Activated T-cell treated with anti-CD3 and anti-CD28 coated beads, Interleukin-2, amount 50 U/mL, for 24 hours (primary cell): ENCODE measurements at places on chromosomes 2 and 18.

DNA sequence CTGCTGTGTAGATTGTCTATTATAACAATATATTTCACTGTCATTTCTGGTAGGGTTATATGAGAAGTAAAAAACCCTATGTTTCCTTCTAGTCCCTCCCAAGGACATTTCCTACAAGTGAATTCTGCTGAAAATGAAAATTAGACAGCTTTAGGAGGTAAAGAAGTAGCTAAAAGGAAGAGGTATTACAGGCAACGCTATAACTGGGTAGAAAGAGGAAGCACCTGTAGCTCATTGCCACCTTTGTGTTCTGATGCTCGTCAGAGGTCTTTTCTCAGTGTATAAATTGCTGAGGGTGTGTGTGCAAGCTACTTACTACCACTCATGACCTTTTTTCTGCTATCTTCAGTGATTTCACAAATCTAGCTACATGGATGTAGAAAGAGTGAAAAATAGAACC lies 1.4 kb downstream of the DNAJC10 start:
- H3K4me1 ChIP-seq: peaks cover 4% of the 10 kb centered on the region
- no peak overlapping the region for H3K4me3 ChIP-seq
- peaks cover 27% of the 10 kb centered on the region for H3K36me3 ChIP-seq
- no peaks in the 10 kb centered on the region for H3K27me3 ChIP-seq

- H3K27ac ChIP-seq: no peak overlapping the region
- no peaks in the 10 kb centered on the region for H3K27me3 ChIP-seq
- H3K4me3 ChIP-seq: no peak overlapping the region
- DNase-seq: no peak
- H3K36me3 ChIP-seq: no peaks in the 10 kb centered on the region
Observed at GRCh38 chr2:30181176-30181575, 34.4 kb downstream of the YPEL5 start.

DNA sequence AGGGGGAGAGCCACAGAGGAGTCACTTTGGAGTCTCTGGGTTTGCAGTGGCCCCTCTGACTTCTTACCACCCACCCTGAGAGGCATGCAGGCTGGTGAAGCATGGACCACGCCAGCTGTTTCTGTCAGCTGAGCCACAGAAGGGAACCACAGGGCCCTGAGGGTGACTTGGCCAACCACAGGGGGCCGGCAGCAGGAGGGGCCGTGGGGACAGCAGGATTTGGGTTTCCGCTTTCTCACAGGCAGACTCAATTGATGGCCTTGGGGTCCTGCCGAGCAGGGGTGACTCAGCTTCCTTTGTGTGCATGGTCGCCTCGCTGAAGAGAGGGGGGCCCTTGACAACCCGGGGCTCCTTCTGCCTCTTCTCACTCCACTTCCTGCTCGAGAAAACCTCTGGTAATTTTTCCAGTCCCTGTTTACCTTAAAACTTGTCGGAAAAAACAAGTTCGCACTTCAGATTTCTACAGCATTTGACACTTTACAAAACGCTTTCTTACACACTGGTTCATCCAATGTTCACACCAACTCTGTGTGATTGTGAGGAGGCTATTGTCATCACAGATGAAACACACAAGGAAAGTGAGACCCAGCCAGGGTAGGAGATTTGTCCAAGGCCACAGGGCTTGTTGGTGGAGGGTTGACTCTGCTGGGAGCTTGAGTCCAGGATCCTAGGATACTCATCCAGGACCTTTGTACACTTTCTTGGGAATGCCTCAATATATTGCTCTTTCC lies 311.2 kb downstream of the LPIN1 start:
- peaks cover 6% of the 10 kb centered on the region for H3K27me3 ChIP-seq
- H3K36me3 ChIP-seq: no peaks in the 10 kb centered on the region
- DNase-seq: peak; percentile 47

GRCh38 chr2:65678779-65679391 lies 246.5 kb upstream of the SPRED2 start:
- DNase-seq: no peak
- H3K4me3 ChIP-seq: no peak overlapping the region
- no peak overlapping the region for H3K27ac ChIP-seq
- H3K27me3 ChIP-seq: peaks cover 22% of the 10 kb centered on the region

- no peak overlapping the region for H3K4me3 ChIP-seq
- H3K4me1 ChIP-seq: peaks cover 3% of the 10 kb centered on the region
- H3K27ac ChIP-seq: no peak overlapping the region
- peaks cover 95% of the 10 kb centered on the region for H3K36me3 ChIP-seq
- H3K27me3 ChIP-seq: no peaks in the 10 kb centered on the region
- DNase-seq: no peak
Observed at GRCh38 chr2:182763311-182763912, 47.4 kb downstream of the DNAJC10 start.

GRCh38 chr2:105438104-105438929 lies 39.5 kb upstream of the FHL2 start:
- no peaks in the 10 kb centered on the region for H3K36me3 ChIP-seq
- no peaks in the 10 kb centered on the region for H3K4me1 ChIP-seq
- H3K27ac ChIP-seq: no peak overlapping the region
- no peak overlapping the region for H3K4me3 ChIP-seq
- no peak for DNase-seq

DNA sequence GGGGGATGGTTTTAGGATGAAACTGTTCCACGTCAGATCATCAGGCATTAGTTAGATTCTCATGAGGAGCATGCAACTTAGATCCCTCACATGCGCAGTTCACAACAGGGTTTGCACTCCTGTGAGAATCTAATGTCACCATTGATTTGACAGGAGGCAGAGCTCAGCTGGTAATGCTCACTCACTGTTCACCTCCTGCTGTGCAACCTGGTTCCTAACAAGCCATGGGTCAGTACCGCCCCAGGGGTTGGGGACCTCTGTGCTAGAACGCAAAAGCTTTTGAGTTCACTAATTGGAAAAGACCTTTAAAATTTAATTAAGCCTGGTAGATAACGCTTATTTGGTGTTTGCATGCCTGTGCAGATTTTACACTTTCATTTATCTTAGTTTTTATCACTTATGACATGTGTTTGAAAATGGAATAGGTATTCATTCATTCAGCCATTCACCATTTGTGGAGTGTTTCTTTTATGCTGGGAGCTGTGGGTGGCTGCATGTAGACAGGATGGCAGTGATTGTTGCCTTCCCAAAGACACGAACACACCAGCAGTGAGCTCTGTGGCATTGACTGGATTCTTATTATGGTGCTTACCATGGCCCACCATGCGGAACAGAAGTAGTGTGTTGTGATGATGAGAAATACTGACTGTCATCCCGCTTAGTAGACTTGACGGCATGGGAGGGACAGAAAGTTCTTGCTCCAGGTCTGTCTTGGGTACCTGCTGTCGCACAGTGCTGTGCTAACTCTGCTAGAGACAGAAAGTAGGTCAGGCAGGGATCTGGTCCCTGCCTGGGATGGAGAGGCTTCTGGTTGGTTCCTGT lies 6.4 kb downstream of the RAB31 start:
- no peak overlapping the region for H3K4me3 ChIP-seq
- no peak overlapping the region for H3K27ac ChIP-seq
- H3K4me1 ChIP-seq: peaks cover 14% of the 10 kb centered on the region
- DNase-seq: no peak
- H3K27me3 ChIP-seq: peaks cover 70% of the 10 kb centered on the region

- H3K4me3 ChIP-seq: peak overlapping the region; percentile 64
- DNase-seq: no peak
- peak overlapping the region; percentile 88 for H3K27ac ChIP-seq
- H3K4me1 ChIP-seq: peaks cover 13% of the 10 kb centered on the region
- no peaks in the 10 kb centered on the region for H3K36me3 ChIP-seq
Observed at GRCh38 chr2:127226132-127226519, 6.0 kb upstream of the CYP27C1 start.

GRCh38 chr2:11500702-11501303 lies 33.0 kb upstream of the GREB1 start:
- H3K36me3 ChIP-seq: no peaks in the 10 kb centered on the region
- H3K27me3 ChIP-seq: peaks cover 34% of the 10 kb centered on the region
- H3K4me1 ChIP-seq: peaks cover 4% of the 10 kb centered on the region

DNA sequence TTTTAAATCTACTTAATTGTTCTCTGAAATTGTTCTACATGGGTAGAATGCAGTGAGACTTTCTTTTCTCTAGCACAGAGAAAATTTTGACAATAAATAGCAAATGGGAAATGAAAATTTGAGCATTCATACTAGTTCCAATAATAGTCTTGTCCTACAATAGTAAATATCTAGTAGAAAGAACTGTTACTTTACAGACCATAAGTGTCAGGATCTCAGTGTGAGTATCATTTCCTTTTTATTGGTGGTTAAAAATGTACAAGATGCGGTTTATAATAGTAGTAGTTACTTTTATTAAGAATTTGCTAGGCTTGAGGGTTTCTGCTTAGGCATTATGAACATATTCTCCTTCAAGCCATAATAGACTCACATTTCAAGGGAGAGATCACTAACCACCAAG lies 43.2 kb downstream of the KCNE4 start:
- H3K27ac ChIP-seq: no peak overlapping the region
- H3K4me1 ChIP-seq: no peaks in the 10 kb centered on the region
- H3K36me3 ChIP-seq: no peaks in the 10 kb centered on the region

DNA sequence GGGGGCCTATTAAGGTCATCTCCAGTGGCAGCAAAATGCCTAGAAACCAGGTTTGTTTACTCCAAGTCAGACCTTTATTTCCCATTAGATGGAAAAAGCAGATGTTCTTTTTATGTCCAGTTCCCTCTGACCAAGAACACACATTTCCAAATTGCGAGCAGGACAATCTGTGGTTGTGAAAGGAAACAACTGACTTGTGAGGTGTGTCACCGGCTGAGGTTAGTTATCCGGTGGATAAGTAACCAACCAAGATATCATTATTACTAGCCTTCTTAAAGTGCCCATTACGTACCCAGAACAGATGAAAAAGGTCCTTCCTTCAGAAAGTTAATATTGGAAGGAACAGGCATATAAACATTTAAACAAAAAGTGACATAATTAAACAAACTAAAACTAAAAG lies 112.9 kb downstream of the THADA start:
- DNase-seq: no peak
- H3K36me3 ChIP-seq: peaks cover 53% of the 10 kb centered on the region
- peaks cover 8% of the 10 kb centered on the region for H3K4me1 ChIP-seq
- H3K4me3 ChIP-seq: no peak overlapping the region

DNA sequence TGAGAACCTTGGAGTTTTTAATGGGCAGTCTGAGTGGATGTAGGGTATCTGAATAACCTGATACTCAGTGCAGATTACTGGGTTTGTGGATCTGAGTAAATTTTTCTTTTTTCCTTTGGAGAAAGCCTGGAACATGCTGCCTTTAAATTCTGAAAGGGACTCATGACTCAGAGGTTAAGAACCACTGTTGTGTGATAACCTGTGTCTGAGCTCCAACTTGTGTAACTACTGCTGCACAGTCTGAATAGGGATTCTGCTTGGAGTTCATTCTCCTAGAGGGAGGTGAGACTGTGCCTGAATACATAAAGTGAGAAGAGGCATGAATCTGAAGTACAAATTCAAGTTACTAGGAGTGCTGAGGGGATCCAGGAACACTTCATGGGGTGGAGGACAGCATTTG lies 36.2 kb downstream of the KDM3A start:
- H3K27ac ChIP-seq: peak overlapping the region; percentile 7
- H3K4me3 ChIP-seq: no peak overlapping the region
- no peaks in the 10 kb centered on the region for H3K27me3 ChIP-seq
- DNase-seq: no peak
- peaks cover 97% of the 10 kb centered on the region for H3K36me3 ChIP-seq
- peaks cover 51% of the 10 kb centered on the region for H3K4me1 ChIP-seq

- H3K27me3 ChIP-seq: no peaks in the 10 kb centered on the region
- no peaks in the 10 kb centered on the region for H3K4me1 ChIP-seq
- no peaks in the 10 kb centered on the region for H3K36me3 ChIP-seq
- DNase-seq: no peak
- H3K4me3 ChIP-seq: no peak overlapping the region
Observed at GRCh38 chr18:46555724-46556123, 101.3 kb downstream of the LOXHD1 start.

DNA sequence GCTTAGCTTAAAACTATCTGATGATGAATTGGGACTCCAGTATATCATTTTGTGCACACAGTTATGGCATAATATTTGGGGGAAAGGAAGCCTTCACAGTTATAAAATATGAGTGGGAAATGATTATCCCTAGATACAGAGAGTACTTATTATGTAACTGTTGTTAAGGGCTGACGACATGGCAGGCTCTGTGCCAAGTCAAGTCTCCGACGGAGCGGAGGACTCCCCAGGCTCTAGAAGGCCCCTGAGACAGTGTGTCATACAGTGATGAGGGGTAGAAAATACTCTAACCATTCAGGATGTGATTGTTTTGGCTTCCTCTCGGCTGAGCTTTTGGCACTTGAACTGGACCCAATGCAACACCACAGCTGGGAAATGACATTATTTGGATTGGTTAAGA lies 211.8 kb downstream of the SLC8A1 start:
- H3K4me1 ChIP-seq: no peaks in the 10 kb centered on the region
- no peak overlapping the region for H3K27ac ChIP-seq
- no peak for DNase-seq
- H3K36me3 ChIP-seq: no peaks in the 10 kb centered on the region
- no peak overlapping the region for H3K4me3 ChIP-seq
- H3K27me3 ChIP-seq: no peaks in the 10 kb centered on the region

DNA sequence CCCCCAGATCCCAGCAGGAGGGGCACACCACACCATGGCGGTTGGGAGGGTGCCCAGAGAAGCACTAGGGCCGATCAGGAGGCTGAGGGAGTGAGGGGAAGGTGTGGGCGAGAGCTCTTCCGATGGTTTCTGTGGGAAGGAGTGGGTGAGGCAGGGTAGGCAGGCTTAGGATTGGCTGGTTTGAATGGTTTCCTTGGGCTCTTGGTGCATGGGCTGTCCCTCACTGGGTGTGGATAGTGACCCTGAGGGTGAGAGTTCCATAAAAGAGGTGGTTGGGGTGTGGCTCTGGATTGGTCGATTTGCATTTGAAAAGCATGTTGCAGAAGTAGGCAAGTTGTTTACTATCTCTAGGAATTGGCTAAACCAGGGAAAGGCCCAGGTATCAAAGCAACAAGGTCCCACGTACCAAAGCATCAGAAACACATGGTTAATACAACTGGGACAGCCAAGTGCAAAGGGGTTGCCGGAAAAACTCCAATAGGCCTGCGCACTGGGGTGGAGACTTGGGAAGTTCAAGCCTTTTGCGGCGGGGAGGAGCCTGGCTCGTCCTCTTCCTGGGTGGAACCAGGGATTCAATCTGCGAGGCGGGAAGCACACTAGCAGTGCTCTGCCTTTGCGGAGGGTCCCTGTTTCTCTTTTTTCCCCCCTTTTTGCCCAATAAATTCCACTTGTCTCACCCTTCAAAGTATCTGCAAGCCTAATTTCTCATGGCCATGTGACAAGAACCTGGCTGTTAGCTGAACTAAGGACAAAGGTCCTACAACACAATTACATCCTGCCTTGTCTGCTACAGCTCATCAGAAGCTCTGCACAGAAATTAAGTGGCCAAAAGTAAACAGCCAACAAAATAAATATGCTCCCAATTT lies 43.2 kb downstream of the IL1R2 start:
- H3K4me3 ChIP-seq: no peak overlapping the region
- DNase-seq: no peak
- peaks cover 35% of the 10 kb centered on the region for H3K4me1 ChIP-seq
- H3K27me3 ChIP-seq: no peaks in the 10 kb centered on the region
- H3K36me3 ChIP-seq: no peaks in the 10 kb centered on the region

DNA sequence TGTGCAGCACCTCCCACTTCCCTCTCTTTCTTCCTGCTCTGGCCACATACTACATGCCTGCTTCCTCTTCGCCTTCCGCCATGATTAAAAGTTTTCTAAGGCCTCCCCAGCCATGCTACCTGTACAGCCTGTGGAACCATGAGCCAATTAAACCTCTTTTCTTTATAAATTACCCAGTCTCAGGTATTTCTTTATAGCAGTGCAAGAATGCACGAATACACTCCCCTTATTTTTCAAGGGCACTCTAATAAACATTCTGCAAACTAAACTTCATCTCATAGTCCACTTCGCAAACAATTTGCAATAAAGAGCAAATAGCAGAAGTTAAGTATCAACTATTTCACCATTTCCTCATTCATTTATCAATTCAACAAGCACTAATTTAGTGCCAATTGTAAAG lies 351.3 kb downstream of the PID1 start:
- no peak overlapping the region for H3K4me3 ChIP-seq
- no peak for DNase-seq
- no peaks in the 10 kb centered on the region for H3K27me3 ChIP-seq
